ENCODE measurements at places on chromosomes 2 and 18. TPM values are rescaled to one million over a fixed set of nuclear protein-coding genes. Genes with fewer than 3 reads are reported as not detected.
A peak's percentile ranks its signal among the peaks of the same experiment; 100 is the strongest.

GRCh38 chr2:72148837-72149555 is 1.3 kb upstream of the CYP26B1 start:
- DNase-seq: peak; percentile 58

DNA sequence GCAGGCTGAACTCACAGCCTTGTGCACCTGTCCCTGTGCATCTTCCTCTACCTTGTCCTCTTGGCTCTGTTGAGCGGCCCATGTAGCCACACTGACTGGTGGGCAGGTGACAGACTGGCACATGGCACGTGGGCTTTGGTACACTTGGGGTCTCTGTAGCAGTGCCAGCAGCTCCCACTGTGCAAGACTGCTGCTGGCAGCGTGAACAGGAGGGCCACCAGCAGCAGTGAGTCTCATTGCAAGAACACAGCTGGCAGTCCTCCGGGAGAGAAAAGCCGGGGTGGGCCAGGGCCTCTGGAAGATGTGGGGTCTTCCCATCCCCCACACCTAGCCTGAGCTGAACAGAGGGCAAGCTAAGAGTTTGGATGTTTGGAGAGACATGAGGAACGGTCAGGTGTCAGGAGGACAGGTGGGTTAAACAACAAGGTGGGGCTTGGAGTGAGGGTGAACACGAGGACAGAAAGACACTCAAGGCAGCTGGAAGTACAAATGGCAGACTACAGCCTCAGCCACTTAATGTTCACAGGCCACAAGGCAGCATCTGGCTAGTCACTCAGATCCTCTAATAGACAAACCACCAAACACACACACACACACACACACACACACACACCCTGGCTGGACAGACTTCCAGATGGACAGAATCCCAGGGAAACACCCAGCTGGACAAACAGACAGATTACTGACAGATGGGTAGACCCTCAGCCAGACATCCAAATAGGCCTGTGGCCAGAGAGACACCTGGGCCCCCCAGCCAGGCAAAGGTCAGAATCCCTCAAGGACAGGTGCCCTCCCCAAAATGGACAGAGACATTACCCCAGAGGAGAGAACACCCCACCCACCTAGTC is 2.3 kb upstream of the PTPN18 start:
- no peak for DNase-seq

GRCh38 chr2:241540771-241541561 is 17.6 kb upstream of the BOK start:
- no peak for DNase-seq

DNA sequence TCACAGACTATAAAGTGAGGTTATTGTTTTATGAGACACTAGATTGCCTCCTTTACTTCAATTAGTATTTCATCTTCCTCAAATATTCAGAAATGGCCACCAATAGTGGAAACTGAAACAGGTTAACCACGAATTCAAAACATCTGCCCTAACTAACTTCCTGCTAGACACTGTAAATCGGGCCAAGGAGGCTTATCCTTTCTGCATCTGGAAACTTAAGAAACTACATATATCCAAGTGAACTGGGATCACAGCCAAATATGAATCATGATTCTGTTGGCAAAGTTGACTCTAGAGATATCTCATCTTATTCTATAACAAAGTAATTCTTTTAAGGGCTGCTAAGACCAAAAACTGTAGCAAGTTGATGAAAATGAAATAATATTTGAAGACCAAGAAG is 136.6 kb upstream of the ZC3H15 start:
- no peak for DNase-seq

DNA sequence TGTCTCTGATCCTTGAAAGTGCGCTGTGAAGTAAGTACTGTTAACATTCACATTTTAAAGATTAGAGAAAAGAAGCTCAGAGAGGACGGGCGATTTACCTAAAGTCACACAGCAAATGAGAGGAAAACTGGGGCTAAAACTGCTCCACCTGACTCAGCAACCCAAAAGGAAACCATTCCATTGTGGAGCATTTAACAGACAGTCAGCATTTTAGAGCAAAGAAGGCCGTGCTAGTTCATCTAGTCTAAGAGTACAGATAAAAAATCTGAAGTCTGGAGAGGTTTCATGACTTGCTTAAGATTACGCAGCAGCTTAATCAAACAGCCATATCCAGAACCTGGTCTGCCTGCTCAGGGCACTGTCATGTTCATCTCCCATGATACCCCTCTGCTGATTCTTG is 19.9 kb upstream of the KCNF1 start:
- no peak for DNase-seq

DNA sequence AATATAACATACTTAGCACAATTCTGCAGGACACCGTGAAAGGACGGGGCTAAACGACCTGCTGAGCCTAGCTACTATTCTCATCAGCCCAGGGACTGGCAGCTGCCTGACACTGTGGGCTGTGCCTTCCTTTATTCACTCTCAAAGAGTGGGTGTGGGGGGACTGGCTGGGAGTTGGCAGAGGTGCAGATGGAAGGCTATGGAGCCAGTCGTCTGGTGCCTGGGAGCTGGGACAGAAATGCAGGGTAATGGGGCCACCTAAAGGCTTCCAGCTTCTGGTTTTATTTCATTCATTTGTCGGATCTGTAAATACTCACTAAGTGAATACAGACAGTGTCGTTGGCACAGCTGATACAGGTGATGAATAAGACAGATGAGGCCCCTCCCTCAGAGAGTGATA is 56.0 kb upstream of the NFU1 start:
- no peak for DNase-seq

GRCh38 chr2:178782236-178782635 is 25.0 kb downstream of the TTN start:
- no peak for DNase-seq

DNA sequence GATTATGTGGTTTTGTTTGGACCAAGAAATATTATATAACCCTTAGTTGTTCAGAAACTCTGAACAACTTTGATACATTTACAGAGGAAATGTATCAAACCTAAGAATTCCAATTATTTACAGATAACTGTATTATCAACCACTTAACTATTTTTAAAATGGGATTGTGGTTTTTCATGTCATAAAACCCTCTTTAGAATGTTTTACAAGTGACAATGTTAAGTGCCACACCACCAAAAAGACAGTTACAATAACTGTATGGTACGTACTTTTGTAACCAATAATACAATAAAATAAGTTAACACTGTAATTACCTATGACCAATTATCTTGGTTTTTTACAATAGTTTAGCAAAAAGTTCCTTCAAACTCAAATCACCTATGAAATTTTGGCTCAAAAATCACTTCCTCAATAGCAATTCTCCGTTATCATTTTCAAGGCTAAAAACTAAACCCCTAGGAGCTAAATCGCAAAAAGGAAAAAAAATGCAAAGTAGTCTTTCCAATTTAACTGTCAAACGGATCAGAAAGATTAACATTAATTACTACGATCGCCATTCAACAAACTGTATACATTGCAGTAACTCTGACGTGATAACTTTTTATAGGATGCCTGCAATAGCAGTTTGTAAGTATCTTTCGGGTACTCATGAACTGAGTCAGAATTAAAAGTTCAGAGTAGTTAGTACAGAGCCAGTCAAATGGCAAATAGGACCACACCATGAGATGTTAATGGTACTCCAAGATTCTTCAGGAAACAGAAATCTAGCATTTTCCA is 1.5 kb downstream of the ROCK1 start:
- no peak for DNase-seq

DNA sequence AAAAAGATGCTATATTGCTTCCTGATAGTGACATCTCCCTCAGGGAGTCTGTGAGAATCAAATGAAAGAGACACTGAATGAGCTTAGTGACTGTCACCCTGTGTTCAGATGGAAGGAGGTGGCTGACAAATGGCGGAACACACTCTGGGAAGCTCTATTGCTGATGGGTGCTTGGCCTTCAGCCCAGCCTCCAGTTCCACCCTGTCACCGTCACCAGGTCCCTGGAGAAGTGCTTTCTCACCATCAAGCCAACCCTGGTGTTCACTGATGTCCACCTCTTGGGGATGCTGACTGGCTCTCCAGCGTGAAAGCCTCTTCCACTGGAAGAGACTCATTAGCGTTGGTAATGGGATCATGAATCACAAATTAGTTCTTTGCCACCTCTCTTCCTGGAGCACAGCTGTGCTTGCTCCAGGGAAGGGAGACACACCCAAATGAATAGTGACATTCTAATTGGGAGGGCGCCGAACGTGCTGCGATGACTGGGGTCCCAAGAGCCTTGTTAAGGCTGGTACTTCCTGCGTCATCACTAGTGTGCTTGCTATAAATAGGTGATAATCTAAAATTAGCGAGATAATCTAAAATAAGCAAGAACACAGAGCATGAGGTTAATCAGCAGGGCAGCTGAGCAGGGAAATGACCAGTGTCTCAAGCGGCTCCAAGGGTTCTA is 154.0 kb downstream of the CLIP4 start:
- no peak for DNase-seq

The UGT1A5 gene
- total RNA-seq: not detected

The ST8SIA5 gene
- total RNA-seq: 5.9 TPM

The IL1RN gene
- 1.3 TPM for total RNA-seq

The WBP1 gene
- total RNA-seq: 43.0 TPM
